ENCODE measurements at places on chromosomes 7 and 10. TPM values are rescaled to one million over a fixed set of nuclear protein-coding genes. Genes with fewer than 3 reads are reported as not detected.

The H2BK1 gene
- total RNA-seq: not detected

- no peak for DNase-seq
These were observed 21.0 kb upstream of the EPC1 start for GRCh38 chr10:32367793-32368453.

The FANK1 gene
- total RNA-seq: 1.4 TPM

DNA sequence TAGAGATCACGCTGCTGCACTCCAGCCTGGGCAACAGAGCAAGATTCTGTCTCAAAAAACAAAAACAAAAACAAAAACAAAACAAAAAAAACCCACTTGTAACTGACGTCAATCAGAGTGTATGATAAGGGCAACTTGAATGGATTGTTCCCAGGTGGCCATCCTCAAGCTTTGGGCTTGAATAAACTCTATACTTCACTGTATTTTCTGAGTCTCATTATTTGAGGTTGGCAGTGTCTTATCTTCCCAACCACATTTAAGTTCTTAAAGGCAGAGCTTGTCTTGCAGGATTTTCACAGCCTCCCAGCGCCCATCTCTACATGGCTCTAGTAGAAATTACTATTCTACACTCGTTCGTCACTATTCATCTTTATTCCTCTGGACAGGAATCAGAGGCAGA, 5.1 kb upstream of the OAT start:
- DNase-seq: no peak
